Iris pigment epithelial cell (primary cell): ENCODE measurements at places on chromosomes 5 and 9.
A peak's percentile ranks its signal among the peaks of the same experiment; 100 is the strongest.

GRCh38 chr9:83185488-83186154, 122.7 kb upstream of the RASEF start:
- no peak for DNase-seq

GRCh38 chr9:88759364-88759763, 224.4 kb downstream of the NXNL2 start:
- DNase-seq: no peak

- DNase-seq: no peak
Observed at GRCh38 chr9:28650327-28650726, 1077.0 kb upstream of the C9orf72 start.

GRCh38 chr9:127949827-127950512, 12.3 kb upstream of the DPM2 start:
- no peak for DNase-seq

DNA sequence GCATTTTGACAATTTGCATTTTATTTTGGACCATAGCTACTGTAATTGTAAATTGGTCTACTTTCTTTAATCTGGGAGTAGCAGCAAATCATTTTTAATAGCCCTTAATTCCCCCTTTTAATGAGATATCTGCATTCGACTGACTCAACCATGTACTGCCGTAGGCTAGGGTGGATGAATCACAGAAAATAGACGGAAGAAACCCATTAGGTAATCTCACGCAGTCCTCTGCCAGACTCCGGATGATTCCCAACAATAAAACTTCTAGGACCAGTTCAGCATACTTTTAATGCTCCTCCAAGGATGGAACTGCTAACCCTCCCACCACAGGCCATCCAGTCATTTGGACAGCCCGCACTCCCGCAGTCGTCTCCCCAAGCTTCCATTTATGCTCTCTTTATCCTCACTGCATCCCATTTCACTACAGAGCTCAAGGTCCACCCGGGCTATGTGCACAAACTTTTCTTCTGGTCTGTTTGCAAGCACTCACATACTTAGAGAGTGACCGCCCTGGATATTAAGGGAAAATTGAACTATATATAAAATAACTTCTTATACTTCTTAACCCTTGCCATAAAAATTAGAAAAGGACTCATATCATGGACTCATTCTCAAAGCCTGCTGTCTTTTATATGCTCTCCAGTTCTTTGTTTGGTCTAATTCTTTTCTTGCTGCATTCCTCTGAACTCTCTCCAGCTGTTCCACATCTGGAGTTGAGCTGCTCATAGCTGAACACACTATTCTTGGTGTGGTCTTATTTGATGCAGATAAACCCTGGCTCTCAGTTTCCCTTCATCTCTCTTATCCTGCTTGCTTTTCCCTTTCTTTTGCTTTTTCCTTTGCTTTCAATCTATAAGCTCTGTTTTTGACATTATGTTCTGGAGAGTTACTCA, 326.6 kb downstream of the ARL15 start:
- DNase-seq: peak; percentile 35
